ENCODE measurements at places on chromosomes 1 and 21.

- no peak for DNase-seq
Measured at GRCh38 chr1:11957897-11958296, 22.3 kb upstream of the MFN2 start.

DNA sequence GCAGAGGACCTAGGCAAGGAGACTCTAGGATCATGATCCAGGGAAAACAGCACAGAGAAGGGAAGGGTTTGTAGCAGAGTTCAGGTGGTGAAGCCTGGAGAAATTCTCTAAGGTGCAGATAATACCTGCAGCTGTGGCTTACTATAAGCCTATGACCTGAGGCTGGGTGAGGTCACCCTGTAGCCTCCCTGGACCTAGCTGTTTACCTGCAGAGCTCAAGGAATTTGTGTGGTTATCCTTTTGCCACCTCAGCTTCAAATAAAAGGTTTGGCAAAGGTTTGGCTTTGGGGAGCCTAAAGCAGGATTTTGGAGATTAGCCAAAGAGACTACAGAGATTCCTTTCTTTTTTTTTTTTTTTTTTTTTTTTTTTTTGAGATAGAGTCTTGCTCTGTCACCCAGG, 79.5 kb upstream of the ZNF648 start:
- no peak for DNase-seq

- DNase-seq = no peak
Measured at GRCh38 chr1:59143811-59144210, 153.1 kb upstream of the FGGY start.

DNA sequence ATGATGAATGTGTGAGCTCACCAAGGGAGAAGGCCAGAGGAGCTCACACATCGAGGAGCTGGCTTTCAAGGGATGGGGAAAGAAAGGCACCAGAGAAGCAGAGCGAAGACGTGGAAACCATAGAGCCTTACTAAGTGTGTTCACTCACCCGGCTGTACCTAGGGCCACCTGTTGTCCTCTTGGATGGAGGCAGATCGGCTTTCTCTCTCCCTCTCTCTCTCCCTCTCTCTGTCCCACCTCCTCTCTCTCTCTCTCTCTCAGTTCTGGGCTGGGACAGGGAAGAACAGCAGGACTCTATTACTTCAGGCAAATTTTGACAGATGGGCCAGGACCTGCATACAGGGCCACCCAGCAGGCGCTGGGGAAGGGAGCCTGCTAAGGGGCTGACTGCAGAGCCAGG, 64.8 kb downstream of the HIVEP3 start:
- DNase-seq = no peak

DNA sequence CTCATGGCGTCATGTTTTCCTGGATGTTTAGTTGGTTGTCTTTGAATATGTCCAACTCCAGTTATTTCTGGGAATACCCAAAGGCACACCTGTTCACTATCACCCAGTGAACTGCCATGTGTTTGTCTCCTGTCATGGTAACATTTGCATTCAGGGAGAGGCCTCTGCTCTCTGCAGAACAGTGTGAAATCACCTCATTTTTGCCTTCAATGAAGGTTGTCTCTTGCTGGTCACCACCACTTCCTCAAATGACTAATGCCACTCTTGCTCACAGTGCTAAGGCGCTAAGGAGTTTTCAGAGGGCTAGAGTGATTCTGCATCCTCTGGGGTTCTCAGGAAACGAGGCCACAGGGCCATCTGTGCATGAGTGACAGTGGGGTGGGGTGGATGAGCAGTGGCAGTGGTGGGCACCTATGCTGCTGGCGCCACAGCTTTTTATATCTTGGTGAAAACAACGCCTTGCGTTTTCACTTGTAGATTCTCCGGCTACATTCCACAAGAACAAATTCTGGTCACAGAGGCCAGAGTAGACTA, 60.0 kb upstream of the ATP5PO start:
- peak; percentile 72 for DNase-seq

DNA sequence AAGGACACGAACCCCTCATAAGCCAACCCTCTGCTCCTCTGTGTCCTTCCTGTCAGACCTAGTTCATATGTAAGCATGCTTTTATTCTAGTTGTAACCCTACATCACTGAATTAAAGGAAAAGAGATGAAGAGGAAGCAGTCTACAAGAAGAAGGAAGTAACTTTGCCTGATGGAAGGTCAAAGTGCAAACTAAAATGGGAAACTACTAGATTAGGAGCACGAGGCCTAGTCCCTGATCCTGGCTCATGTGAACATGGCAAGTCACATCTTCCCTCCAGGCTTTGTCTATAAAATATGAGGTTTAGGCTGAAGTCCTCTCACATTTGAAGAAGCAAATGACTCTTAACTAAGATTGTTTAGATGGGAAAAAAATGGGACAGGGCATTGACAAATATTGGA, 13.2 kb downstream of the ZMYND12 start:
- DNase-seq = no peak

DNA sequence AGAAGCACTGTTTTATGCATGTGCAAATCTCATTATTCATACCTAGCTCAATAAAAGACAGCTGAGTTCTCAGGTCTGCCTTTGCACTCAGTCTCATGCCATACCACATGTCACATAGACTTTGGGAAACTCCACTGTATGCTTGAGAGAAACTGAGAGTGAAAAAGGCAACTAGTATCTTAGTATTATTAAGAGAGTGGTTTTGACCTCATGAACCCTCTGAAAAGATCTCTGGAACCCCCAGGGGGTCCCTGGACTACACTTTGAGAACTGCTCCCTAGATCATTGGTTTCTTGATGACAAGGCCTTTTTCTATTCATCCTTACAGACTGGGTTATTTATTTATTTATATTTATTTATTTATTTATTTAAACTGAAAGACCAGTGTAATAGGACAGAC, 3.7 kb upstream of the RHEX start:
- no peak for DNase-seq

DNA sequence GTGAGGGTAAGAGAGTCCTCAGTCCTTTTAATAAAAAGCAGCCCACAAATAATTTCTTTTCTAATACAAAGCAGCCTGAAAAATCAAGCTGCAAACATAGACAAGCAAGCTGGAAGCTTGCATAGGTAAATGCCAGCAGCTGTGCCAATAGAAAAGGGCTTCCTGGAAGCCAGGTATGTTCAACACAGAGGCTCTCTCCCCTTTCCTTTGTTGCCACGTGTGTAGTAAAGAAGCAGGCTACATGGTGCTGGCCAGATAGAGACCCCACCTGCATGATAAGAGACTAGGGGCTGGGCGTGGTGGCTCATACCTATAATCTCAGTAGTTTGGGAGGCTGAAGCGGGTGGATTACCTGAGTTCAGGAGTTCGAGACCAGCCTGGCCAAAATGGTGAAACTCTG, 50.1 kb upstream of the ERRFI1 start:
- DNase-seq = no peak

DNA sequence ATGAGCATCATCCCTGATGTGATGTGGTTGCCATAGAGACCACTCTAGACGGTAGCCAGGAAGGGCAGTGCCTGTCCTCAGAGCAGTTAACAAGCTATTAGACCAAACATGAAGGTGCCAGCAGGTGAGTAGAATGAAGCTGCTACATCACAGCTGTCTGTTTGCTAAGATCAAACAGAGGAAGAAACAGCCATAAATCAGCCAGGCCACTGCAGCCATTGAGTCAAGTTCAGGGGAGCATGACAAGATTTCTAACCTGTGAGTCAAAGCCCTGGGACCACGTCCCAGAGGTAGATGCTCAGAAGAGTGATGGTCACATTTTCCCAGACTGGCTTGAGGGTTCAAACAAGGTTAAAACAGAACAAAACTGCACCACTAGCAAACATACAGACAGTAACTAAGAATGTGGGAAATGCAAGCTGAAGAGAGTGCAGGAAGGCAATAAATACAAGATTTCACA, 450.6 kb upstream of the DAB1 start:
- no peak for DNase-seq

DNA sequence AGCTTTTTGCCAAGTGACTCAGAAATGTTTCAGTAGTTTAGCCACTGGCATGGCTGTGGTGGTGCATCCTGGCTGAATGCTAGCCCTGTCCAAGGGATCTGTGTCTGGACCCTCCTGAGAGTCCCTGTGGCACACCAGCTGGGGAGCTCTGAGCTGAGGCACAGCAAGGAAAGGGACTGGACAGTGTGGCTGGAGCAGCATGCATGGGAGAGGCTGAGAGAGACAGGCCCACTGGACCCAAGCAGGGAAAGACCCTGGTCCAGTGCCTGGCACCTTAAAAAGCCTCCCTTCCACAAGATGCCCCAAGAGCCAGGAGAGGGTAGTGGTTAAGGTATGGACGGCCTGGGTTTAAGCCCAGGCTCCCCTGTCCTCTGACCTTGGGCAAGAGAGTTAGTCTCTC, 35.3 kb downstream of the FAAH start:
- no peak for DNase-seq

DNA sequence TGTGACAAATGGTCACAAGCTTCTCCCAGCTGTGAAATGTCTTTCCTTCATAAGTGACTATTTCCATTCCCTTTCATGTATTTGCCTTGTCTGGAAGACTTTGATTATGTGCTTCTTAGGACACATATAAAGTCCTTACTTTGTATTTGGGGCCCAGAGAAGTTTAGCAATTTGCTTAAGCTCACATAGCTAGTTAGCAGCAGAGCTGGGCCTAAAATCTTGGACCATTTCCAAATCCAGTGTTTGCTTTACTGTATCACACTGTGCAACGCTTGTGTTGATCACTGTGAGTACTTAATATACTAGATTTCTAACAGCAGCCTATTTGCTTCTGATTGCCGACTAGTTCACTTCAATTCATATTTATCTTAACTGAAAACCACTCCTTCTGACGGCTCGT, 2.2 kb upstream of the KCNA3 start:
- DNase-seq = no peak

DNA sequence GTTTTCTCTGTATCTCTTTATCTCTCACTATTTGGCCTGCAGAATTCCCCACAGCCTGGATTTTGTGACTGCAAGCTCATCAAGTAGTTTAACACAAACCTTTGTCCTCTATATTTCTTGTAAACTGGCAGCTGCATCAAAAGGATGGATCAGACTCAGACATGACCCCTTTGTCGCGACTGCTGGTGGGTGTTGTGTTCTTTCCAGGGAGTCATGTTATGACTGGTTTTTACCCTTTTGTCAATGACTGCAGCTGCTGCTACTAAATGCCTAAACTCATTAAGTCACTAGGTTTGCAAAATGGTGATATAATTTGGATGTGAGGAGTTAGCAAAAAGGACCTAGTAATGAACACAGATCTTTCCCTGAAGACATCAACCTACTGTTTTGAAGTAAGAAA, 10.2 kb upstream of the TOMM20 start:
- no peak for DNase-seq

- no peak for DNase-seq
Measured at GRCh38 chr1:110070282-110070669, 196 bp downstream of the ALX3 start.

GRCh38 chr1:7905262-7905661, 35.4 kb downstream of the TNFRSF9 start:
- DNase-seq = no peak

- no peak for DNase-seq
Measured at GRCh38 chr1:83725735-83726360, 273.1 kb downstream of the TTLL7 start.

GRCh38 chr1:201095581-201095980, 16.6 kb downstream of the CACNA1S start:
- DNase-seq = no peak

- DNase-seq = no peak
Measured at GRCh38 chr1:77288275-77288674, 6.5 kb downstream of the AK5 start.

- DNase-seq = no peak
Measured at GRCh38 chr1:11929849-11930248, 3.6 kb upstream of the KIAA2013 start.

- no peak for DNase-seq
Measured at GRCh38 chr1:201591981-201592380, 53.1 kb downstream of the NAV1 start.

- DNase-seq = peak; percentile 5
Measured at GRCh38 chr1:94481473-94481933, 60.1 kb downstream of the F3 start.

- DNase-seq = no peak
Measured at GRCh38 chr1:118947003-118947765, 41.0 kb downstream of the TBX15 start.

GRCh38 chr1:230823931-230824381, 44.4 kb downstream of the C1orf198 start:
- DNase-seq = no peak

DNA sequence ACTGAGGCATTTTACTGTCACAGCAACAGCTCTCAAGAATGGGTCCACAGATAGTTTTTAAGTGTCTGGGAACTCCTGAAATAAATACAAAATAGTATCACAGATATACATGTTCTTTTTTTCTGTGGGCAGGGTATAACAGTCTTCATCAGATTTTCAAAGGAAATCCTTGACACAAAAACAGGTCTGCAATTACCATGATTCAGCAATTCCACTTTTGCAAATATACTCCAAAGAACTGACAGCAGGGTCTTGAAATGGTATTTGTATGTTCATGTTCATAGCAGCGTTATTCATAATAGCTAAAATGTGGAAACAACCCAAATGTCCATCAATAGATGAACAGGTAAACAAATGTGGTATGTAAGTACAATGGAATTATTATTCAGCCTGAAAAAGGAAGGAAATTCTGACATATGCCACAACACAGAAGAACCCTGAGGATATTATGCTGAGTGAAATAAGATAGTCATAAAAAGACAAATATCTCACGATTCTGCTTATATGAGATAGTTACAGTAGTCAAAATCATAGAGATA, 85.0 kb downstream of the EPS15 start:
- no peak for DNase-seq

- DNase-seq = no peak
Measured at GRCh38 chr1:205672970-205673369, 7.3 kb downstream of the SLC45A3 start.

DNA sequence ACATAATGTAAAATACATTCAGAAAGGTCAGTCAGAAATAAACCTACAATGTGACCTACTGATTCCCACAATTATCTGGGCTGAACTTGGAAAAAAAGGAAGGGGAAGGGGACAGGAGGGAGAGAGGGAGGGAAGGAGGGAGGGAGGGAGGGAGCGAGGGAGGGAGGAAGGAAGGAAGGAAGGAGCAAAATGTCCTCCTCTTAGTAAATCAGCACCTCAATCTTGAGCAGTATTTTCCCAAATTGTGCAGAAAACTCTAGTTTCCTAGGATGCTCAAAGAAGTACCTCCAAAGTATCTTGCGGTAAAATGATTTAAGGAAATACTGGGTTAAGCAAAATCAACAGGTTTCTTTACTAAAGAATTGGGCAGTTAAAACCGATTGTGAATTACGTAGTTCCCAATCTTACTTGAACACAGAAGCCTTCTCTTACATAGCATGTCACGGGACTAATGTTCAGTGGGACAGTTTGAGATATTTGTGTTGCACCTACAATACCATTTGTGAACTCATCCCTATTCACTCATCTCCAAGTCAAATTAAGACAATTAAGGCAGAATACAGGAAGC, 51.0 kb upstream of the ASPM start:
- DNase-seq = no peak

DNA sequence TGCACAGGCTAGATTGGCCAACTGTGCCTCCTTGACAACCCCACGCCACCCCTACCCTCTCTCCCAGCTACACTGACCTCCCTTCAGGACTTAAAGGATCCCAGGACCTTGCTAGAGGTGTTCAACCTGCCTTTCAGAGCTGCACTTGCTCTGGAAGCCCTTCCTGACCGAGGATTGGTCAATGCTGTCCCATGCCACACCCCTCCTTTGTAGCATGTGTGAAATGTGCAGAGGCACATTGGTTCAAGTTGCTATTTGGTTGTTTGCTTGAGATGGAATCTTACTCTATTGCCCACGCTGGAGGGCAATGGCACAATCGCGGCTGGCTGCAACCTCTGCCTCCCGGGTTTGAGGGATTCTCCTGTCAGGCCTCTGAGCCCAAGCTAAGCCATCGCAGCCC, 21.8 kb downstream of the ACTA1 start:
- no peak for DNase-seq

Measured in stimulated activated CD4-positive, alpha-beta T cell treated with anti-CD3 and anti-CD28 coated beads, Interleukin-15, amount 100 ng/mL, for 48 hours (primary cell).